ENCODE measurements at places on chromosomes 13 and 19.
A peak's percentile ranks its signal among the peaks of the same experiment; 100 is the strongest.

- no peak for DNase-seq
Observed at GRCh38 chr13:46132109-46132508, 27.3 kb upstream of the CPB2 start.

GRCh38 chr19:47540748-47541147, 25.9 kb upstream of the NAPA start:
- DNase-seq = no peak

GRCh38 chr13:55576389-55576788, 1564.3 kb upstream of the PRR20A start:
- DNase-seq = no peak

DNA sequence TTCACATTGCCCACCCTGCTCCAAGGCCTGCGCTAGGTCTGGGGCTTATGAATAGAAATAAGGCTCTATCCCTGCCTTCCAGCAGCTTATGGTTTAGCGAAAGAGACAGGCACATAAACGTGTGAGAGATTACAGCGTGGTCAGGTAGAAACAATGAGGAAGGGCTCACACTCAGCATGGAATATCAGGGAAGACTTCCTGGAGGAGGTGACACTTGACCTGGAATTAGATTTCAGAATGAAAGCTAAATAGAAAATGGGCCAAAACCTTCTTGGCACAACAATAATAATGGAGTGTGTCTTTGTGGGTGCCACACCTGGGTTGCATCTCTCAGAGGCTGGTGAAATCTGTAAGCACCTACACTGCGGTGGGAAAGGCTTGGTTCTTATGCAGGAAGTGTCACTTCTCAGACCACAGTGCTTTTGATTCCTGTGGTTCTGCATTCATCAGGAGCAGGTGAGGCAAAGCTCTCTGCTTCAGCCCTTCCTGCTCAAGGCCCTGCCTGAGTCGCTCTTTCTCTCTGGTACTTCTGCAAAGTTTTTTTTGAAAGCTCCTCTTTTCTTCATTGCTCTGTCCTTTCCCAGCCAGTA, 430.3 kb downstream of the ZNF536 start:
- DNase-seq = no peak

DNA sequence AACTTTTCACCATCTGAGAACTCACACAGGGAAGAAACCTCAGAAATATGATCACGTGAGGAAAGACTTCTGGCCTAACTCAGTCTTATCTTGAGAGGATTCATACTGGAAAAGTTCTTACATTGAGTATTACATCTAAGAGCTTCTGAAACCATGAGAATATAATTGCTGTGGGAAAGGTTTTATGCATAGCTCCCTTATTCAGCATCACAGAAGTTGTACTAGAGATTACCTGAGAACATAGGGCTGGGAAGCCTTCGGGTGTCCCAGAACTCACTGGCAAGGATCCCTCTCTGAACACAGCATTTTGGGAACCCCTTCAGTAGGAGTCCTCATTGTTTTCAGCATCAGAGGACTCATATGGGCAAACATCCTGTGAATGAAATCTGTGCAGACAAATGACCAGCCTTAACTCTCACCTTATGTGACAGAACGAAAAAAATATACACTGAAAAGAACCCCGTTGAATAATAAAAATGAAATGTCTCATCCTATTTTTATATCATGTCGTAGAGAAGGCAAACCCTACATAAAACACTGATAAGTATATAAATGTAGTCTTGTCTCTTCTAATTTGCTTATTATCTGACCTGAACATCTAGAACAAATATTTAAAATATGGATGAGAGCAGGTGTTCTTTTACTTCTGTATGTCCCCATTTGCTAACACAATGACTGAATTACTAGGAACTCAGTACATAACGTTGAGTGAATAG, 14.2 kb downstream of the ZNF274 start:
- DNase-seq = no peak

GRCh38 chr13:113178070-113178895, 19.8 kb downstream of the PROZ start:
- no peak for DNase-seq

- no peak for DNase-seq
Observed at GRCh38 chr13:28355822-28356371, 139.0 kb downstream of the FLT1 start.

DNA sequence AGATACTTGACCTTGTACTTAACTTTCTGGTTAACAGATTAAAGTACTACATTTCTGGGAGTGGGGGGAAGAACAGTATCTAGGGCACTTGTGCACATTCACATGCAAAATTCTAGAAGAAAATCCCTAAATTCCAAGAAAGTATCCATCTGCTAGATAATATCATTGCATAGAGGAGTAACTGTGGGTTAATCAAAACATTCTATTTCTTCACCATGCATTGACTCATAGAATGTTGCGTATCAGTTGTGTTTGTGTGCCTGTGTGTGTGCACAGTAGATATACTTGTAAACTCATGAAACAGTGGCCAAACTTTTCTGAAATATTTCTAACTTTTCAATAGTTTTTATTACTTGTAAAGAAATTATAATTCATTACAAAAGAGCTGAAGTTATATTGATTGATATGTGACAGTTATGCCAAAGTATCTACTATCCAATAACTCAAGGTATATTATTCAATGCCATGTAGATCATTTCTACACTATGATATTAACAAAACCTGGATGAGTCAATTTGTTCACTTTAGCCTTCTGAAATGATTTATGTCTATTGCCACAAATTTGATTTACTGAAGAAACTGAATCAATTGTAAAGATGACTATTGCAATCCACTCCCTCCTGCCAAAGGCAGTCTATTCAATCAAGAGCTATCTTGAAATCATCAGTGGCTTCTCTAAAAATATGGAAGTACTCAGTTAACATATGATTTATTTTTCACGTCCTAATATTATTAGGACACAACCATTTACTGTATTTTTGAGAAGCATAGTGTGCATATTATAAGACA, 756.7 kb upstream of the ARGLU1 start:
- no peak for DNase-seq

DNA sequence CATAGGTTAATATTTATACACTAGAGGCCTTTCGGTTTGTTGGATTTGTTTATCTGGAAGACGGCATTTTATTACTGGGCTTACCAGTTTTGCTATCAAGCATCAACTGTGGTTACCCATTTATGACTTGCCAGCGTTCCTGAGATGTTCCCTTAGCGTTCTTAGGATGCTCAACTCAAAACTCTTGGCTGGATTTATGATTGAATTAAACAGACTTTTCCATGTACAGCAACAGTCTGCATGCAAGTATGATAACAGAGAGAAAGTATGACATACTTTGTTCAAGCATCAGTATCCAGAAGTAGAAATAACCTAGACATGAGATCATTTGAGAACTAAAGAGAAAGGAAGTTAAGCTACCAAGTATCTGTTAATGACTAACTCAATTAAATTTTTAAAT, 29.9 kb upstream of the RNF113B start:
- DNase-seq = peak; percentile 94

DNA sequence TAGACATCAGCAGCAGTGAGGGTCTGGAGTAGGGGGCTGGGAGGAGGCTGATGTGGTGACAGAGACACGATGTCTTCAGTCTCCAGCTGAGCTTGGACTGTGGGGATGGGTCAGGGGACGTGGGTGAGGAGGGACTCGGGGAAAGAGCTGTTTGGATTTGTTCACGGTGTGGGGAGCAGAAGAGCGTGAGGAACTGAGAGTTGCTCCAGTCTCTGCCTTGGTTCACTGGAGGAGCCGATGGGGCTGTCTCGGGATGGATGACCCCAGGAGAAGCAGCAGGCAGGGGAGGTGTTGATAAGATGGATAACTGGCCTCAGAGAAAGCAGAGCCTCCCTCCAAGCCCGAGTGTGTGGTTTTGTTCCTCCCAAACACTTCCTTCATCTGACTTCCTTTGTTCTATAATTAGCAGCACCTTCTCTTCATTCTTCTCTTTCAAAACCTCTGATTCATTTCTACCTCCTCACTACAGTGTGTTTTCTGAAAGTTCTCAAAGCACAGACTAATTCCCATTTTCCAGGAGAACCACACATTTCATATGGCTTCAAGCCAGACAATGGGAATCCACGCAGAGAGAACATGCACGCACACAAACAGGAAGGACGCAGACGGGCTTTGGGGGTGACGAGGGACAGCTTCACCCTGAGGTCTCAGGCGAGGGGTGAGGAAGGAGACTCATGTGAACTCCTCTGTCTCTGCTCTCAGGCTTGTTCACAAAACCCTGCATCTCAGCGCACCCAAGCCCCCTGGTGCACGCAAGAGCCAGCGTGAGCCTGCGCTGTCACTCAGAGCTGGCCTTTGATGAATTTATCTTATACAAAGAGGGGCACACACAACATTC, 18.6 kb downstream of the LAIR2 start:
- no peak for DNase-seq

DNA sequence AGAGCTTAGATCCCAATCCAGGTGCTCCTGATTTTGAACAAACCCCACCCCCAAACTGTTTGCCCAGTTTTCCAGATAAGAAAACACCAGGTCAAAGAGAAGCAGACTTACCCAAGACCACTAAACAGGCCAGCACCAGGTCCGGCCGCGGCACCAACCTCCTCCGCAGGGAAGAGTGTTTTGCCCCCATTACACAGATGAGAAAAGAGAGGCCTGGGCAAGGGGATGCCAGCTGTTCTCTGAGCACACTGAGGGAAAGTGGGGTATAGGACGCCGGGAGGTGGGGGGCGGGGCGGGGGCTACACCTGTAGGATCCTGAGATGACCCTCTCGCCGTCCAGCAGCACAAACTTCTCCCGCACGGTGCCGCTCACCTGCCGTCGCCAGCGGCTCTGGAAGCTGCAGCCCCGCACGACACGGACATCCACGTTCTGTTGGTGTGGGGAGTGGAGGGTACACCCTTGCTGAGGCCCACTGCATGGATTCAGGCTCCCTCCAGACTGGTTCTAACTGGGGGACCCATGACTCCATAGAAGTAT, 3.1 kb downstream of the SPACA4 start:
- no peak for DNase-seq

DNA sequence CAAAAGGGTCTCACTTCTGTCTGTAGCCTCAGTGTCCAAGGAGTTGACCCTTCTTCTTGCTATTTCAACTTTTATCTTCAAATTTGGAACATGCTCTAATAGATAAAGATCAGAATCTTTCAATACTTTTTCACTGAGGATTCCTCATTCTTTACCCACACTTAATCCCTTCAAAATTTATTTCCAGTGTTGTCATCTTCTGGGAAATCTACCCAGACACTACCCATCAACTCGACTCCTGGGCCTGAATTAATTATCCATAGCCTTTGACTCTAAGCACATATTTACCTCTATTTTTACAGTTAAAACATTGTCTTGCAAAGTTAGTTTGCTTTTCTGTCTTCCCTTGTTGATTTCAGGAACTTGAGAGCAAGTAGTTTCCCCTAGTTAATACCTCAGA, 1022.5 kb downstream of the PCDH9 start:
- no peak for DNase-seq

DNA sequence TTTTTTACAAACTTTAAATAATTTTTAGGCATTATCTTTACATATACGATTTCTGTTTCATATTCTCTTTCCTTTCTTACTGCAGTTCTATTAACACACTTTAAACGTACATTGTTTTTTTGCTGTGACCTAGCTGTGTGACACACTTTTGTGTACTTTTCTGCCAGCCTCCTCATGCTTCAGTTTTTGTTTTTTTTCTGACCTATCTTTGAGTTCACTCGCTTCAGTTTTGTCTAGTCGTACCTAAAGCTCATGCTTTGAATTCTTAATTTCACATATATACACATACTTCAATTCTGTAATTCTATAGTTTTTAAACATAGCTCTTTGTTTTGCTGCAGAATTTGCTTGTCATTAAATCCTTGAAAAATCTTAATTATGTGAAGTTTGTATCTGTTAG, 150.4 kb downstream of the PDS5B start:
- no peak for DNase-seq

DNA sequence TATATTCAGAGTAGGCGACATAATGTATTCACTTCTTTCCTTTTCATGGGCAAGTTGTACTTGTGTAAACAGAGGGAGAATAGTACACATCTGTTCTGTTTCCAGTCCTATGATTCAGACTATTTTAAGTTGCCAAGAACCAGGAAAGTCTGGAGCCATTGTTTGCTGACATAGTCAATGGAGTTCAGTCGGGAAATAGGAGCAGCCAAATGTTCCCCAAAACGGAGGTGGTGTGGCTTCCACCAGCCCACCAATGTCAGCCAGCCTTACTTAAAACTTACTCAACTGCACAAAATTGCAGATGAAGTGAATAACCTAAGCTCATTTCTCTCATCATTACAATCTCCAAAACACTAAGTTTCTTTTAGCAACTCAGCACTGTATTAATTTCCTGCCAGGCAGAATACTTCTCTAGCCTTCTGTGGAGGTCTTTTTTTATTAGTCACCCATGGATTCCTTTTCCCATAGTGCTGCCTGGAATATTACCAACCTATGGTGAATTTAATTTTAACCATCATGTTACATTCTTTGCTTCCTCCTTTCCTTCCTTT, 22.3 kb upstream of the CSNK1A1L start:
- DNase-seq = no peak

DNA sequence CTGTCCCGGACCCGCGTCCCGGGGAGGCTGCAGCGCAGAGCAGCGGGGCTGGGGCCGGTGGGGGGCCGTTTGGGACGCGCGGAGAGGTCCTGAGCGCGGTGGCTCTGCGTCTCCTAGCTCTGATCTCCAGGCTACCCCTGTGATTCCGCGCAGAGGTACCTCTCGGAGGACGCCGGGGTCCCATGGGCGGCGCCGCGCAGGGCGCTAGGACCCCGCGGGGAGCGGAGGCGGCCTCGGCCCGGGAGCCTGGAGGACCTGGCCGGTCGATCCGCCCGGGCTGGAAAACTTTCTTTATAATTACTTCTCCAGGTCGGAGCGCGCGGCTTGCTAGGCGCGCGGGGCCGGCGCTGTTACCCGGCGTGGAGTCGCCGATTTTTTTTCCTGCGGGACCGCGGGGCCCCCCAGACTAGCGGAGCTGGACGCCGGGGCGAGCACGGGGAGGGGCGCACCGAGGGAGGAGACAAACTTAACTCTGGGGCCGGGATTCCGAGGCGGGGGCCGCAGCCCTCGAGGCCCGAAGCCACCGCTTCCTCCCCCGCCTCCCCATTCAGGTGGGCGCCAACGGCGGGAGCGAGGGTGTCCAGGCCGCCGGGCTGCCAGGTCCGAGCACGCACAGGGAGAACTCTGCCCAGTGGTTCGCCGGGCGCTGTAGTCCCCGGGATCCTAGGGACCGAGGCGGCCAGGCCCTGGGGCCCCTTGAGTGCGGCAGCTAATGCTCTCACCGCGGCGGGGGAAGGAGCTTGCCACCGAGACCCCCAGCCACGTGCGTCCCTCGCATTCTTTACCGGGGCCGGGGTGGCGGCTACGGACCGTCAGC, 848 bp upstream of the CEBPA start:
- DNase-seq = no peak

GRCh38 chr13:80655778-80656511, 315.0 kb upstream of the SPRY2 start:
- no peak for DNase-seq

DNA sequence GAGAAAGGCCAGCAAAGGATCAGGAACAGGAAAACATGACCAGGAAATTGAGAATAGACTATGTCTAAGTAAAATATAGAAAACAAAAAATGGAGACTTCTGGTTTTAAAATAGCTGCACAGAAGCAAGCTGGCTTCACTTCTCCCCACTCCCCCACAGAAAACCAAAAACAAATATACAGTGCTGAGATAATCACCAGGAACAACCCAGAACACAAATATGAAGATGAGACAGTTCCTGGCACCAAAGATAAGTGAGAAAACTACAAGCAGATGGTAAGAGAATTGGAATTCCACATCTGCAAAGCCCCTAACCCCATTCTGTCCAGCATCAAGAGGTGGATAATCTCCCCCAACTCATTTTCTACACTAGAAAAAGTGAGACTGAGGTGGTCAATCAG, 397.7 kb downstream of the SUCLA2 start:
- DNase-seq = no peak

Data from epithelial cell of proximal tubule (primary cell).